ENCODE measurements at places on chromosomes 4 and X. TPM values are rescaled to one million over a fixed set of nuclear protein-coding genes. Genes with fewer than 3 reads are reported as not detected.

DNA sequence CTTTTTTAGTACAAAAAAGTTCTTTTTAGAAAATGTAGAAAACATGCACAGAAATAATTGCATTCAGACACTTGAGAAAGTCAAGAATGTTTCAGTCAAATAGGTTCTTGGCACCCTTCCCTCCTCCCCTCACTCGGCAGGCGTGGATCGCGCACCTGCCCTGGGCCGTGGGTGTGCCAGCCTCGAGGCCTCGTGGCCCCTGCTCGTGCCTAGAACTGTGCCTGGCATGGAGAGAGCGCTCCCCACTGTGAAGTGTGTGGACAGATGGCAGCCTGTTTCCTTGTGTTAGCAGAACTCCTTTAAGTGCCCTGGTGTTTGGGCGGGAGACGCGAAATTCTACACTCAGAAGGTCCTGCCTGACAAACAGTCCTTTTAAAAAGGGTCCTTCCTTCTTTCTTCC is 14.7 kb downstream of the RGS12 start:
- no peak for DNase-seq

DNA sequence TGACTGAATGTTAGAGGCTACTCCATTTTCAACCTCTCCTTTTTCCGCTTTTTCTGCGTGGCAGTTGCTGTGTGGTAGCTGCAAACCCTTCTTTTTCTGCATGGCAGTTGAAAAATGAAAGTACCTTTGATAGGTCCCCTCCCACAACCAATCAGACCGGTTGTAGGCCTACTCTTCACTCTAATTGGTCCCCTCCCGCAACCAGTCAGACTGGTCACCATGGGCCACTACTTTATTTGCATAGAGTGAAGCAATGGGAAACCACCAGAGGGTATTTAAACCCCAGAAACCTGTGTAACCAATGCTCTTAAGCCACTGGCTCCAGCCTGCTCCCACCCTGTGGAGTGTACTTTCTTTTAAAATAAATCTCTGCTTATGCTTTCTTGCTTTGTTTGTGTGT is 877.8 kb downstream of the FAM133A start:
- no peak for DNase-seq

The P2RY4 gene
- total RNA-seq: not detected

The UCHL1 gene
- total RNA-seq: 1,753 TPM

The NEUROG2 gene
- 0.06 TPM for total RNA-seq

The GNRHR gene
- total RNA-seq: not detected

DNA sequence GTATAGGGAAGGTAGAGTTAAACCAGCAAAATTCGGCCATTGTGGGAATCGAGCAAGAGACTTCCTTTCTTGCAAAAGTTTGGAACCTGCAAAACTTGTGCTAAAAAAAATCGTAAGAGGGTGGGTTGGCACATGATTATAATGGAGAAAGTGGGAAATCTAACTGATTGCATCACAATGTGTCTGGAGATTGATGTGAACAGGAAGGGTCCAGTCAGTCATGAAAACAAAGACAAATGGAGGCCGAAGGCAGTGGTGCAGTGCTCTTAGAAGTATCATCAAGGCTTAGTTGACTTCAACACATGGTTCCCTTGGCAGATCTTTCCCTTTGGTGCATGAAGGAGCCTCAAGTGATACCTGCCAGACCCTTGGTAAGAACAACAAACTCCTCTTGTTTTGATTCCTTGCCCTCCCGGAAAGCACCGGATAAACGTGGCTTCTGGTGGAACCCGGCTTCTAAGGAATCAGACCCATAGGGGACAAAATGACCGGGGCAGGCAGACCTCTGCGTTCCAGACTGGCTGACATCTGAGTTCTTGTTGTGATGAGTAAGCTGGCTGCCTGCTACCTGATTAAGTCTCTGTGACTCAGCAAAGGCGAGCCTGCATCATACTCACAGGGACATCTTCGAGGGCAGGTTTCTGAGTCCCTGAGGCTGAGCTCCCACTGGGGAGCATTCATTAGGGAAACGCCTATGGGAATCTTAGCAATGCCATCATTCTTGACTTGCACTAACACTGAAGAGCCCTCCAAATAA is 87.7 kb upstream of the MAP3K15 start:
- peak; percentile 66 for DNase-seq
